ENCODE measurements at places on chromosomes 7 and 10.

GRCh38 chr7:127404286-127405072, 12.0 kb upstream of the ZNF800 start:
- no peak for DNase-seq

DNA sequence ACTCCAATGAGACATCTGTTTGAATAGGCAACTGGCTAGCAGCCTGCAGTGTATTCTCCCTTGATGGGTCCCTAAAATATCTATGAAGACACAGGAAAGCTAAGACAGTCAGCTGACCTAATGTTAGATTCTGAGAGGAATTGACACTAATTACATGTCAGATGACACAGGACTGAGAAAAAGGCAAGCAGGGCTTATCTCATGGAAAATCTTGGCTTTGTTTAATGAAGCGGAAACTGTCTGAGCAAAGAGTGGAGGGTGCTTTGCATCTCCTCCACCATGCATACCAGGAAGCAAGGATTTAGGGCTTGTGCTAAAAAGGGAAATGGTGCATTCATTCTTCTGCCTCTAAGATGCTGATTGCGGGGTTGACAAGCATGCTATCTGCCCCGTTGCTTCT, 135.5 kb upstream of the GLI3 start:
- DNase-seq: no peak

DNA sequence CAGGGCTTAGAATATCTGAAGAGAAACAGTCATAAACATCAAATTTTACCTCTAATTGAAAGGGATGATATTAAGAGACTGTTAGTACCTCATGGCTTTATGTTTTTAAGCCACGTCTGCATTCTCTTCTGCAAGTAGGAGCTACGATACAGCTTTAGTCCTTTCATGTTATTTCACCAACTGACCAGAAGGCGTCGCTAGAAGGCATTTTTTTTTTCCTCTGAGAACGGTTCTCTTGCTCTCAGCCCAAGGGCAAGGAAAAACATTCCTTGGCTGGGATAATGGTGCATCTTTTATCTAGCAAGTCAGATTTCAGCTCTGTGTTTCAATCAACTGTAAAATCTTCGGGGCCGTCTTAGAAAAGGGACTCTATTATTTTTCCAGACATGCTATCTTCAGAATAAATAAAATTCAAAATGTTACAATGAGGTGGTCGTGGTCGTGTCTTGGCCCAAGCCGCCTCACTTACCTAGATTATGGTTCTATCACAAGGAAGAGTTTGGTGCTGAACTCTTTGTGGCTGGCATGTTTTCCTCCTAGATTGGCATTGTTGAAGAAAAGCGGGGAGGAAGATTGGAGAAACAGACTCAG, 41.6 kb upstream of the LYZL2 start:
- DNase-seq: no peak

DNA sequence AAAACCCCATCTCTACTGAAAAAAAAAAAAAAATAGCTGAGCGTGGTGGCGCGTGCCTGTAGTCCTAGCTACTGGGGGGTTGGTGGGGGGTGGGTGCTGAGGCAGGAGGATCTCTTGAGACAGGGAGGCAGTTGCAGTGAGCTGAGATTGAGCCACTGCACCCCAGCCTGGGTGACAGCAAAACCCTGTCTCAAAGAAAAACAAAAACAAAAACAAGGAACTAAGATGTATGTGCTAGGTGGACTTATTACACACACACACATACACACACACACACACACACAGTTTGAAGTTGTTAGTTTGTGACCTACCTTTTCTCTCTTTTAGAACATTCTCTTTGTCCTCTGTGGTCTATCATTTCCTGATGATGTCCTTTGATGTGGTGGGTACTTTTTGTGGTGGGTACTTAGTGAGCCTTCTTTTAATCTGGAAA, 53.5 kb downstream of the EXOC6 start:
- no peak for DNase-seq

- DNase-seq: no peak
Measured at GRCh38 chr7:18715988-18716387, 220.4 kb downstream of the HDAC9 start.

DNA sequence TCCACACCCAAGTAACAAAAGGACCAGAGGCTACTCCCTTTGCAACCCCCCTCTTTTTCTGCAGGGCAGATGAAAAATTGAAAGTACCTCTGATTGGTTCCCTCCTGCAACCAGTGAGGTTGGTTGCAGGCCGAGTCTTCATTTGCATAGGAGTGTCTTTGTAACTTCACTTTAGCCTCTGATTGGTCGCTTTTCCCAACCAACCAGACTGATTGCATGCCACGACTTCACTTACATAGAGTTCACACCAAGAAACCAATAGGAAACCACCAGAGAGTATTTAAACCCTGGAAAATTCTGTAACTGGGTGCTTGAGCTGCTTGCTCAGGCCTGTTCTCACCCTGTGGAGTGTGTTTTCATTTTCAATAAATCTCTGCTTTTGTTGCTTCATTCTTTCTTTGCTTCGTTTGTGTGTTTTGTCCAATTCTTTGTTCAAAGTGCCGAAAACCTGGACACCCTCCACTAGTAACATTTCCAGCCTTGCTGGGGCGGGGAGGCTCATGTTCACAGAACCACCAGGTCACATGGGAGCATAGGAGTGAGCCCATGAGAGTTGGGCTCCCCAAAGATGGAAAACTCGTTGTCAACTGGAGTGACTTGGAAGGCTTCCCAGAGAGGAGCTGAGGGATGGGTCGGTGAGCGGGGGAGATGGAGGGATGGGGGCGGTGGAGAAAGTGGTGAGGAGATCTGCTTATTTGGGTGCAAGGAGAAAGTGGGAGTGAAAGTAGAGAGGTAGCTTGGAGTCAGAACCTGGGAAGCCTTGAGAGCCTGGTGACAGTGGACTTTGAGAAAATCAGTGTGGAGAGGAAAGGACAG, 223.6 kb downstream of the GFRA1 start:
- DNase-seq: no peak
